CD4-positive, alpha-beta T cell treated with Interferon alpha-2 for 1 hour (primary cell): ENCODE measurements at places on chromosomes 2 and 18.

GRCh38 chr2:211093743-211094303, 537.4 kb downstream of the CPS1 start:
- no peak for DNase-seq

DNA sequence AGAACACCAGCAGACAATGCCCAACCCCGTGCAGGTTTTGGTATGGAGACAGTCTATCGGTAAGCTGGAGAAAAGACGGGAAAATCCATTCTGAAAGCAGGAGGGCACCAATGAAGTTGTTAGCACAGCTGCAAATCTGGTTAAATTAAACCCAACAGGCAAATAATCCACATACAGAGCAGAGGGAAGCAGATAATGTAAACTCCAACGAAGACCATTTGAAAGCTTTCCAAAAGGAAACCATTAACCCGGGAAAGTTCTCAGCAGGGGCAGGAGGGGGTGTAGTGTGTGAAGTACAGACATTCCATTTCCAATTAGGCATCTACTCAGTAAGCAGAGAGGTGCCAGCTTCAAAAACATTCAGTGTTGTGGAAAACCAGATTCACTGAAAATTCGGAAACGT, 10.3 kb downstream of the EDAR start:
- DNase-seq, result no peak

DNA sequence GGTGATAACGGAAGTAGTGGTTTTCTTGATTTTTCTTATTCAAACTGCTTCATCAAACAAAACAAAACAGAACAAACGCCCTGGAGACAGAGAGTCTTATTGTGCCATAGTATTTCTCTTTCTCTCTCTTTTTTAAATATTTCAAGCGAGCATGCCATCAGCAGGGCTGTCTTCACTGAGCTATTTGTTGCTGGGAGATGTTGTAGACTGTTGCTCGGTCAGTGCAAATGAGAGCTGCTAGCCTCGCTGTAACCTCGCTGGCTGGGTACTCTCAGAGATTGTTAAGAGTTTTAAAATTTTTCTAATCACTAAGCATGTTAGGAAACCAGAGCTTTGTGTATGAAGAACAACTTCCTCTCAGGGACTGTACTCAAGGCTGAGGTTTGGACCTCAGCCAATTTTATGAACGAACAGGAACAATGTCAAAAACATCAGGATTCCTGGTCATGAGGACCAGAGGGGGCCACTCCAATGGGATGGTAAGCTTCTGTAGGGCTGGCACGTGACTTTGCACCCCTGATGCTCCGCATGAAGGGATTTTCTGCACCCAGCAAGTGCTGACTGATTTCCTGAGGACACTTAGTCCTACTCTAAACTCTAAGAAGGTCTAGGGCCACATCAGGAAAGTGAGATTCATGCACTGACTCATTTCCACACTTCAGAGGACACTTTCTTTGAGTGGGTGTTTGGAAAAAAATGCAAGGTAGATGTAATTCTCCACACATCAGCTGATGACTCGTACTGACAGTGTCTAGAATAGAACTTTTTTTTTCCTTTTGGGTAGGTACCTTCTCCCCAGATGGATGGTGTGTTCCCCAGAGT, 59.8 kb upstream of the IL1R1 start:
- DNase-seq, result peak; percentile 40

DNA sequence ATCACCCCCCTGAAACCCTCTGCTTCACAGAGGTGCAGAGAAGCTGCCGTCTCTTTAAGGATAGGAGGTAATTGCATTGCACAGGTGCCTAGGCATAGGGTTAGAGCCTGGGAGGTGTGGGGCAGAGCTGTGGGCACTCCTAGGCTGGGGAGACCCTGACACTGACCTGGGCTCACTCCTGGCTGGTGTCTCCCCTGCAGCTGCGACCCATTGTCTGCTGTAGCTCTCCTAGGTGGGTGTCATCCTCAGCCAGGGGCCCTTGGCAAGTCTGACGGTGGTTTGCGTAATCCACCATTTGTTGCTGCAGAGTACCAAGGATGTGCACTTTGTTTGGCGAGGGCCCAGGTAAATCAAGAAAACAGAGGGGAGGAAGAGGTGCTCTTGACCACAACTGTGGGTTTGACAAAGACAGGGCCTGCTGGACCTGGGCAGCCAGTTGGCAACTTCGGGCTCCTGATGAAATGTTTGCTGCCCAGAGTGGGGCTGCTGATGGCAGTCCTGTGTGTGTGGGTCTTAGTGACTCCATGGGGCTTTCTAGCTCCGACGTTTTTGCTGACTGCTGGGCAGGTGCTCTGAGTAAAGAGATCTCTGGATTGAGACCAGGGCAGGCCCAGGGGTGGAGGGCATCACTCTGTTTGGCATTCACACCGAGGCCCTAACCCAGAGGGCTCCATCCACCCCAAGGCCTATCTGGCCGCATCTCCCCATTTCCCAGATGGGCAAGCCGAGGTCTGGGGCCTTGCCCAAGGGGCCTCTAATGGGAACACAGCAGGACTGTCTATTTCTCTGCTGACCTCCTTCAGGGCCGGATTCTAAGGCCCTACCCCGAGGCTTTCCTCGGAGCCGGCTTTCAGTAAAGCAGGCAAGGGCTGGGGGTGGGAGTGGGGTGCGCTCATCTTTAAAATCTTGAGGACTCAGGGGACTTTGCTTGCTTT, 67.7 kb downstream of the EDAR start:
- no peak for DNase-seq

- no peak for DNase-seq
Measured at GRCh38 chr2:112897624-112897978, 13.4 kb upstream of the IL37 start.

DNA sequence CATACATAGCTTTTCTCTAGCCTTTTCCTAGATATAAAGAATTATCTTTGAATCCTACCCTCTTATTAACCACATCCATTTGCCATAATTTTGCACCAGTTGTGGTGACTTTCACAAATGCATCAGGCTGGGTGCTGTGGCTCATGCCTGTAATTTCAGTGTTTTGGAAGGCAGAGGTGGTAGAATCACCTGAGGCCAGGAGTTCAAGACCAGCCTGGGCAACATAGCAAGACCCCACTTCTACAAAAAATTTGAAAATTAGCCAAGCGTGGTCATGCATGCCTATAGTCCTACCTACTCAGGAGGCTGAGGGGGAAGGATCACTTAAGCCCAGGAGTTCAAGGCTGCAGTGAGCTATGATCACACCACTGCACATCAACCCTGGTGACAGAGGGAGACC, 672.4 kb upstream of the CHAC2 start:
- DNase-seq, result no peak

GRCh38 chr2:225276207-225276606, 123.3 kb upstream of the NYAP2 start:
- no peak for DNase-seq

GRCh38 chr2:151973013-151973900, 125.6 kb downstream of the CACNB4 start:
- no peak for DNase-seq

DNA sequence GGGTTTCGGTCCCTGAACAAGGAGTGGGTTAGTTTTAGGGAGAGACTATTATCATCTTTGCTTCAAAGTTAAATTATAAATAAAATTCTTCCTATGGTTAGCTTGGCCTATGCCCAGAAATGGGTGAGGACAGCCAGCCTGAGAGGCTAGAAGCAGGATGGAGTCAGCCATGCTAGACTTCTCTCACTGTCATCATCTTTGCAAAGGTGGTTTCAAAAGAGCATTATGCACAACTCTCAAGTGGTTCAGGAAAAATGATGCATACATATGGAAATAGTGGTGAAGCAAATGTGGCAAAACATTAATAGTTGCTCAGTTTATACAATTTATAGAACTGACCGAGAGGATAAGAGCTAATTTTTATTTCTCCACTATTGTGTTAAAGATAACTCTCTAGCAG, 283.9 kb upstream of the FBXO11 start:
- no peak for DNase-seq

GRCh38 chr2:122519821-122520611, 764.6 kb downstream of the TSN start:
- no peak for DNase-seq

DNA sequence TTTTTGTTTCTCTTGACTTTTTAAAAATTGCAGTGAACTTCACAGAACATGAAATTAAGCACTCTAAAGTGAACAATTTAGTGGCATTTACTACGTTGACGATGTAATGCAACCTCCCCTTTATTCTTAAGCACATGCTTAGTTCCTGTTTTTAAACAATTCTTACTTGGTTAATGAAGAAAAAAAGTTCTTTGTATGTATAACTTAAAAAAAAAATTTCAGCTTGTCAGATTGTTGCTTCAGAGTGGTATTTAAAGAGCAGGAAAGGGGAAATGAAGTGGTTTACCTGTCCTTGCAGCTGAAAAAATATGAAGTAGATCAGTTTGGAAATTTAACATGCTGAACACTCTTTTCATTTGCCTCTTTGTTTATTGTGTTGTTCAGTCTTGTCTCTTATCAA, 95.7 kb upstream of the RASGRP3 start:
- DNase-seq, result no peak

- no peak for DNase-seq
Measured at GRCh38 chr2:204201507-204201906, 264.9 kb downstream of the ICOS start.

DNA sequence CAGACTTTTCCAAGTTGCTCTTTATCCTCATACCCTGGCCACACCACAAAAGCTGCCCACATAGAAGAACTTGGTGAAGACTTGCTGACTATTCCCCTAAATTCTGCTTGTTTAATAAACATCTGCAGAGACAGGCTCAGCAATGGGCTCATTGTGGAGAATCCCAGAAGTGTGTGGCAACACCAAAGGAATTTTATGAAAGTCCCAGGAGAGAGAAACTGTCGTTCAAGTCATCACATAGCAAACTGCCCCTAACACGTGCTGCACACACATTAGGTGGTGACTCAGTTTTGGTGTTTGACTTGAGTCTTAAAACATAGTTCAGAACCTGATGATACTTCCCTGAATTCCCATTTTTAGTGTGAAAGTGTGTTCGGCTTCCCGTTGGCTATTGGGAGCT, 38.6 kb downstream of the CYP1B1 start:
- no peak for DNase-seq

GRCh38 chr2:158184001-158184400, 82.3 kb downstream of the UPP2 start:
- DNase-seq, result no peak

- DNase-seq, result no peak
Measured at GRCh38 chr2:239555571-239555905, 154.7 kb upstream of the HDAC4 start.
